ENCODE measurements at places on chromosomes 6 and 20.

- no peak for DNase-seq
Observed at GRCh38 chr6:132132924-132133639, 181.9 kb upstream of the CCN2 start.

GRCh38 chr20:38200646-38201045 lies 35.6 kb upstream of the TGM2 start:
- no peak for DNase-seq

GRCh38 chr6:167409079-167409478 lies 84.2 kb downstream of the TTLL2 start:
- no peak for DNase-seq

DNA sequence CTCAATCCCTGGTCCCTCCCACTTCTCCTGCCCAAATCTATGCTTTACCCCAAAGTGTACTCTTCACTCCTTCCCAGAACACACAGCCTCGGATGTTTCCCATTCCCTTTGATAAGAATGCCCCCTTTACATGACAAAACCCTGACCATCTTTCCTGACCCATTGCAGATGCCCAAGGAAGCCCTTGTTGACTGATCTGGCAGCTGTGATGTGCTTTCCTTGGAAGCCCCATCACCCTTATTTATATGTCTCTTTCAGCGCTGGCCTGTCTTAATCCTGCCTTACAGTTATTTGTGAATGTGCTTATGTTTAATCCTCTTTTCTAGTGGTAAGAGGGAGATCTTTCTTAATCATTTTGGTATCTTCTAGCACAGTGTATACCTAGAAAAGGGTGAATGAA lies 523.1 kb downstream of the CD83 start:
- no peak for DNase-seq

DNA sequence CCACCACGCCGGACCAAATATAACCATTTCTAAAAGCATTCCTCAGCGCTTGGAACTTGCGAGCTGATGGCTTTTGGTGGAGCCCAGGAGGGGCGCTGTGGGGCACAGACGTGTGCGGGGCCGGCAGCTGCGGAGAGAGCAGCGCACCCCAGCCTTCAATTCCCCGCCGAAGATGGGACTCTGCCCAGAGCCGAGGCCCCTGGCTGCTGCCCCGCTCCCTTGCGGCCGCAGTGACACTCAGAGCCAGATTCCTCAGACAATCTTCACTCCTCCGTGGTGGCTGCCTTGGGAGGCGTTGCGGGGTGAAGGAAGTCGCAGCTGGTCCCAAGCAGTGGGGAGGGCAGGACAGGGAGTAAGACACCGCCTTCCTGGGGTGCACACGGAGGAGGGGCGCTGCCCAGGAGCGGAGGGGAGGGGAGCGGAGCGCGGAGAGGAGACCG lies 87.7 kb downstream of the TMEM242 start:
- no peak for DNase-seq

DNA sequence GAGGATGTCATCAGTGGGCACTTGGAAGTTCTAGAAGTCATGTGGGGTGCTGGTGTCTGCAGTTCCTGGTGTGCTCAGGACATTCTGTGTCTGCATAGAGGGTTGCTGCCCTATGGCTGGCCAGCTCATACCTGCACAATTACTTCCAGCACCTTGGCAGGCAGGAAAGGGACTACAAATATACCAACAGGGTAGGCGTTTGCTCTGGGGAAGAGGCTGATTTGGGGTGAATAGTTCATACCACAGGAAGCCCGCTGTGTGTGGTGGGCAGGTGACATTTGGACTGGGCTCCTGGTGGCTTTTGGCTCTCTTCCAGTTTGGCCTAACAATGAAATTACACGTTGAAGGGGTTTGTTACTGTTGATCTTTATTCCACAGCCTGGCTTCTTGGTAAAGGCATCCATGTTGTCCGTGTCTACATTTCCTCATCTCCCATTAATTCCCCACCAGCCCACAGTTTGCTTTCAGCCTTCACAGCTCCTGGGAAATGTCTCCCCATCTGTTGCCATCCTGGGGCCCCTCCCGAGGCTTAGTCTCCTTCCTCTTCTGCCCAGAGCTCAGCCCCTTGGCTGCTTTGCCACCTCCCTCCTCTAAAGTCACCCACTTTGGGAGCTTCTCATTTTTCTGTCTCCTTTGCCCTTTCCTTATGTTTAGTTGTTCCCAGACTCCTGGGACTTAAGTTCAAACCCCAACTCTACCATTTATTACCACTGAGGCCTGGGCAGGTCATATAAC lies 88.1 kb downstream of the RSPH3 start:
- no peak for DNase-seq

DNA sequence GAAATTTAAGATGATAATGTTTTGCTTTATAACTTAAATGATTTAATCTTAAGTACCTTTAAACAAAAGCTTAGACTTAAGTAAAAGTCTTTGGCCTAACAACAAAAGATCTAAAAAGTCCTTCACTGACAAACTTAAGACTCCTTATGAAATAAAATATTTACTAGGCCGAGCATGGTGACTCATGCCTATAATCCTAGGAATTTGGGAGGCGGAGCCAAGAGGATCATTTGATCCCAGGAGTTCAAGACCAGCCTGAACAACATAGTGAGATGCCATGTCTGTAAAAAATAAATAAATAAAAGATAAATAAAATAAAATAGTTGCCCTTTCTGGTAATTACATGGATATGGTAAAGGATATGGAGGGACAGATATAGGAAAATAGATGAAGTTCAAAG lies 12.4 kb downstream of the KATNA1 start:
- DNase-seq, result peak; percentile 41

DNA sequence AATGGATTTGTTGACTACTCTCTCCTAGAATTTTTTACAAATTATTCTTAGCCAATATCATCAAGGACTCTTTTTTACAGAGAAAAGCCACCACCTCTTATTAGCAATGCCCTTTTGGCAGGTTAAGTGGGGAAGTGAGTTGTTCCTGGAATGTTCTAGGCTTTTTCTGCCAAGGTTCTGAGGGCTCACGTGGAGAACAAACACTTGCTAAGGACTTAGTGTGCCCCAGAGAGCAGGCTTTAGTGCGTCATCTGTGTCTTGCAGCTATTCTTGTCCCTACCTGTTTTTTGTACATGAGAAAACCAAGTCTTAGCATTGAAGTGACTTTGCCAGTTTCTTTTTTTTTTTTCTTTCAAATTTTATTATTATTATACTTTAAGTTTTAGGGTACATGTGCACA lies 33.5 kb downstream of the CFAP61 start:
- no peak for DNase-seq

- no peak for DNase-seq
Observed at GRCh38 chr6:112117554-112117953, 30.2 kb downstream of the FAM229B start.

GRCh38 chr20:40274912-40275533 lies 414.0 kb downstream of the MAFB start:
- DNase-seq, result no peak

- no peak for DNase-seq
Observed at GRCh38 chr6:122322824-122323223, 76.6 kb upstream of the HSF2 start.

GRCh38 chr6:33817489-33817888 lies 13.7 kb upstream of the MLN start:
- DNase-seq, result no peak

DNA sequence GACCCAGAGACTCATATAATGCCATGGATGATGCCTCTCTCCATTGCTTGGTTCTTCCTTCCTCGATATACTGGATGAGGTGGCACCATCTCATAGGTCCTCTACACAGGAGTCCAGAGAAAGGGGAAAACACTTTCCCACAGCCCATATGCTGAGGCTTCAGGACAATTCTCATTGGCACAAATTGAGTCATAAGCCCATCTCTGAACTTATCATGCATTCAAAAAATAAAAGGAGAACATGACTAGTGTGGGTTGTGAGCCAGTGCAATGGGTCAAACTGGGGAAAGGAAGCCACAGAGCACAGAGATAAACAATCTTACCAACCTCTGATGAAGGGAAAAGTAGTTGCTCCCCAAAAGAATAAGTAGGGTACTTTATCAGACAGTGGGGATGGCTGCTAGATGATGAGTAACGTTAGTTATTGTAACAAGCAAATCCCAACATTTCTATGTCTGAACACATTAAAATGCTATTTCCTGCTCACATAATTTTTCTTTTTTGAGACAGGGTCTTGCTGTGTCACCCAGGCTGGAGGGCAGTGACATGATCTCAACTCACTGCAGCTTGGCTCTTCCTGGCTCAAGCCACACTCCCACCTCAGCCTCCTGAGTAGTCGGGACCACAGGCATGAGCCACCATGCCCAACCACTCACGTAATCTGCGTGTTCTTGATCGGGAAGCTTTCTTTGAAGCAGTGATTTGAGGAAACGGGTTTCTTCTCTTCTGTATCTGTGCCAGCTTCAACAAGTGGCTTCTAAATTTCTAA lies 27.0 kb downstream of the SOD2 start:
- DNase-seq, result no peak

- DNase-seq, result no peak
Observed at GRCh38 chr20:34887023-34887422, 10.6 kb downstream of the ACSS2 start.

GRCh38 chr6:132140189-132140588 lies 189.0 kb upstream of the CCN2 start:
- DNase-seq, result no peak

DNA sequence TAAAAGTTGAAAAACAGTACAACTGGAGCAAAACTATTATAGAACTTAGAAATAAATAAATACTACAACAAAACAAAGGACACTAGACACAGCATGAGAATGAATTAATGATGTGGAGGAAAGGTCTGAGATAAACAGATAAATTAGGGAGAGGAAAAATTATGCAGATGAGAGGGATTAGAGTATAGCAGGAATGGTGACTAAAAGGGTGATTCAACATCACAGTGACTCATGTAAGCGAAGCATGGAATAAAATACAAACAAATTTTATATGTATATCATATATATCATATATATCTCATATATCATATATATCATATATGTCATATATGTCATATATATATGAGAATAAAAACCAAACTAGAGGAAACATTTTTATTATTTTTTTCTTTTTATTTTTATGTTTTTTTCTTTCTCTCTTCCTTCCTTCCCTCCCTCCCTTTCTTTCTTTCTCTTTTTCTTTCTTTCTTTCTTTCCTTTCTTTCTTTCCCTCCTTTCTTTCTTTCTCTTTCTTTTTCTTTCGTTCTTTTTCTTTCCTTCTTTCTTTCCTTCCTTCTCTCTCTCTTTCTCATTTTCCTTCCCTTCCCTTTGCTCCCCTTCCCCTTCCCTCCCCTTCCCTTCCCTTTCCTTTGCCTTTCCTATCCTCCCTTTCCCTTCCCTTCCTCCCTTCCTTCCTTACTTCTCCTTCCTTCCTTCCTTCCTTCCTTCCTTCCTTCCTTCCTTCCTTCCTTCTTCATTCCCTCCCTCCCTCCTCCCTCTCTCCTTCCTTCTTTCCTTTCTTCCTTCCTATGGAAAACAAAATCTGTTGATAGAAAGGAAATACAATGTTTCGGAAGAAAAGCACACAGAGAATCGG lies 1014.6 kb downstream of the GRIK2 start:
- no peak for DNase-seq

DNA sequence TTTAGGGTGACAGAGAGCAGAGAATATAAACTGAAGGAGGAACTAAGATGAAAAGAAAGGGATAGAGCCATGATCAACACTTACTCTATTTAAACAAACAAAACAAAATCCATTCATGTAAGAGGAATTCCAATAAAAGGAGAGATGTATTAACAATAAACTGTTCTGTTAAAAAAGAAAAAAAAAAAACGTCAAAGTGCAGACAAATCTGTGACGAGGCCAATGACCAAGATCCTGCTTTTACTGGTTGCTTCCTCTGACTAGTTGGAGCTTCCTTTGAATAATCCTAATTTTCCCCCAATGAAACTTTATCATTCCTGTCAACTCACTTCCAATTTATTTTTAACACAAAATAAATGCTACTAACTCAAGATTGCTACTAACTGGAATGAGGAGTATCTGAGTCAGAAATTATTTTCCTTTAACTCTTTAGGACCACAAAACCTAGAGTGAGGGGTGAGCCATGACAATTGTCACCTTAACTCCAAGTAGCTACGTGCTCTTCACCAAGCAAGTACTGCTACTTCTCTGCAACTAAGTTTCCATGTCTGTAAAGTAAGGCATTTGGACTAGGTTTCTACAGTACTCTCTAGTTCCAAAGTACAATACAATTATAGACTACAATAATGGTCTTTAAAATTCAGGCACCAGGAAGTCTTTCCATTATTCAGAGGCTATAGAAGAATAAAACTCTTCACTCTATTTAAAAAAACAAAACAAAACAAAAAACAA lies 152.0 kb downstream of the PTPRK start:
- DNase-seq, result no peak

GRCh38 chr6:70180183-70180900 lies 122.5 kb downstream of the COL9A1 start:
- no peak for DNase-seq

DNA sequence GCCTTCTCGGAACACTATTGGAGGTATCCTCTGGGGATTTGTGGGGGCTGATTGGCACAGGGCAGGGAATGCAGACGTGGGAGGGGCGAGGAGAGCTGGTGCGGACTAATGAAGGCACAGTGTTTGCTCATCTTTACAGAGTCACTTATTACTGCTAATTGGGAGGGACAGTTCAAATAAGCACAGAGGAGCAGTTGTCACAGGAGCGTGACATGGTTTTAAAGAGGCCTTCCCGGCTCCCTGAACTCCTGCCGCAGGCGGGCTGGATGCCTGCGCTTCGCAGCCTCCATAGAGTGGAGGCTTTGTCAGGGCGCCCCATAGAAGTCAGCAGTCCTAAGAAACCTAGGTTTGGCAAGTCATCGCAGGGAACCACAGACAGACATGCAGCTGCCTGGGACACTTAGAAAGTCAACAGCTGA lies 149.6 kb downstream of the LINC00237 start:
- no peak for DNase-seq

DNA sequence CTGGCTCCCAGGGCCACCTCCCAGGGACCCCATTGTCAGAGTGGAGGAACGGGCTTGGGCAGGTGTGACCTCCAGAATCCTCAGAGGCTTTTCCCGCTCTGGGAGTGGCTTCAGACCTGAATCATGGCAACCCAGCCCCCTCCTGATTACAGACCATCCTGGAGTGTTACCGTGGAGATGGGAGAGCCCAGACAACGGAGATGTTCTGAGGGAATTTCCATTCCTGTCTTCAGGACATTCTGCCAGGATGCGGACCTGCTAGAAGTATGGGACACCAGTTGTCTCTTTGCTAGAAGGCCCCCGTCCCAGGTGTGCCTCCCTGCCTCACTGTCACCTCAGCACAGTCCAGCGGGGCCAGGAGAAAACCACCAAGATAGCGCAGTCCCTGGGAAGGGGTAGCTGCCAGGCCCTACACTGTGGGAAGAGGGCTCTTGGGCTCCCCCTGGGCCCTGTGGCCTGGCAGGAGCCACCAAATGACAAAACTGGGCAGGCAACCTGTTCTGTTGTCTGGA lies 109.9 kb downstream of the PSMB1 start:
- no peak for DNase-seq

DNA sequence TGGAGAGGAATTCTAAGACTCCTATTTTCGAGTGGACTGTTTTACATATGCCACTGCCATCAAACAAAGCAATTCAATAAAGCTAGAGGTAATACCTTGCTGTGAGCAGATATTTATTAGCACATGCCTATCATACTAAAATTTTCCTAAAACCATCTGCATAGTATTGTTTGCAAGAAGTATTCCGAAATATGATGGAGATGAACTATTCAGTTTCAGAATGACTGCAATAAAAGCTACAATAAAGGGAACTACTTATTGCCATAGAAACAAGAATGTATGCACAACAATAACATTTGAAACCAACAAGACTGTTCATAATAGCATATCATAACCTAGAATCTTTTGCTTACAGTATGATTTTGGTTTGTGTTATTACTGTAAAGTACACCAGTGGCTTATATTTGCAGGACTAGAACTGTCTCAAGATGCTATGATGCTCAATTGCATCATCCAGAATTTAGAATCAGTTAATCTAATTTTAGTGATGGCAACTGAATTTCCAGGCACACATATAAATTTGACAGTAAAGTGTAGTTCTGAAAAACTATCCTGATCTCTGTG lies 144.3 kb downstream of the GRIK2 start:
- no peak for DNase-seq

Measured in HCT116 (cell line).